Activated naive CD4-positive, alpha-beta T cell treated with anti-CD3 and anti-CD28 coated beads for 36 hours (primary cell): ENCODE measurements at places on chromosomes 7 and 10.

GRCh38 chr7:98722402-98722801 lies 105.3 kb downstream of the NPTX2 start:
- no peak for DNase-seq

DNA sequence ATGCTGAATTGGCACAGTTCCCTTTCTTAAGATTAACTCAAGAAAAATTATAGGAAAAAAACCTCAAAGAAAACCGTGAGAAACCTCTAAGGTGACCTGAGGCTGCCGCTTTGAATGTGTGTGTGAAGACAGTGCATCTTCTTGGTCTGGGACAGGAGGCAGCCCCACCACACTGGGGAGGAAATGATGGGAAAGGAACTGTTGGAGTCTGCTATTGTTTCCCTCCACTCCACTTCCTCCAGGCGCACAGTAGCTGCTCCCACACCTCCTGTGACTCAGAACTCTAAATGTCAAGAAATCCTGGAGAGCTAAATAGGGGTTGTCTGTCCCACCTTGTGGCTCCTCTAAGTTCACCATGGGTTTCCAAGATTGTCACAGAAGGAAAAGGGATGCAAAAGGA lies 179.4 kb downstream of the PDE1C start:
- DNase-seq, result no peak

DNA sequence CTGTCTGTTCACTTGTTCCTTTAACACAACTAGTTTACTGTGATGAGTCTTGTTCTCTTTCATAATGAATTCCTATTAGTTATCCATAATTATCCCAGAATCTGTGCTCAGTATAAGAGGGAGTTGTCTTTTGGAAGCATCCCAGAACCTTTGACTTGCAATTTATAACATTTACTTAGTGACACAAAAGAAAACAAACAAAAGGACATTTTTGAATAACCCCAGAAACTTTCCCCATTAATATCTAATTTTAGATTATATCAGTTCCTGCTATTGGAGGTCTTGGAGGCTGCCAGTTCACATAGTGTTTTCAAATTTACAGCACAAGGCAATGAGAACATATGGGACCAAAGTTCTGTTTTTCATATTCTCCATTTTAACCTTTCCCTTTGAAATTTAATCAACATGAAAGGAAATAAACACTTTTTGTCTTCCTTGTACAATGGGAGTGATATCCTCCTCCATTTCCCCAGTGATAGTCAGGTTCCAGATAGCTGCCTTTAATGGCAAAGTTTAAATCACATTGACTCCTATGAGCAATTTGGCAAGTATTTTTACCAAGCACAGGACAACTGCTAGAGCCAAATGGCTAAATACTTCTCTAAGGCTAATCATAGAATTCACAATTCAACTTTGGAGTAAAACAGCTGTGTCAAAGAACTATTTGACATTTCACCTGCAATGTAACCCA lies 37.1 kb upstream of the GNAT3 start:
- DNase-seq, result no peak

- no peak for DNase-seq
These were observed 411.6 kb upstream of the DPP6 start for GRCh38 chr7:153640586-153640985.

- DNase-seq, result no peak
These were observed 2.6 kb upstream of the SAMD8 start for GRCh38 chr10:75108684-75109458.

DNA sequence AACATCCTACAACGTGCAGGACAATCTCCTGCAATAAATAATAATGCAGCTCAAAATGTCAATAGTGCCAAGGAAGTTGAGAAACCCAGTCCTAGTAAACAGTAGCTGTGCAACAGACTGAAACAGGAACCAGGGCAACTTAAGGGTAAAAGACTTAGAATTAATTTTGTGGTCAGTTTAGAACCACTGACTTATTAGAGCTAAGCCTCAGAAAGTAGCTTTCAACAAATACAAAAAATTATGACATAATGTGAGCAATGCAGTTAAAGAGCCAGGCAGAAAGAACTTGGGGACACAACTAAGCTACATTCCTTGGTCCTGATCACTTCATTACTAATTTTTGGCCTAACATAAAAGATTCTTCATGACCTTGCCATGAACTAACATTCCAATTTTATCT lies 195.4 kb downstream of the MACC1 start:
- no peak for DNase-seq

DNA sequence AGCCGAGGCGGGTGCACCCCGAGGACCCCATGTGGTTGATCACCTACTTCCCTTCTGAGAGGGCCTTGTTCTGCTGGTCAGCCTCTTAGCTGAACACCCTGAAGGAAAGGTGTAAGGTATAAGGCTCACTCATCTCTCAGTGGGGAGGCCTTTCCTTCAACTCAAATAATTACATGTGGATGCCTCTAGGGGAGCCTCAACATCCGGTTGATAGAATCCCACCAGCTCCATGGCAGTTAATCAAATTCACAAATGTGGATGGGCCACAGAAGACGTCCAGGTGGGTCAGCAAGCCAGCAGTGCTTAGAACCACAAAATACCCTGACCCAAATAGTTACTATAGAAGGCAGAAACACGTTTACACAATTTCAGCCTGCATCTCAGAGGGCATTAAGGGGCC lies 37.7 kb upstream of the ZNF32 start:
- DNase-seq, result no peak

DNA sequence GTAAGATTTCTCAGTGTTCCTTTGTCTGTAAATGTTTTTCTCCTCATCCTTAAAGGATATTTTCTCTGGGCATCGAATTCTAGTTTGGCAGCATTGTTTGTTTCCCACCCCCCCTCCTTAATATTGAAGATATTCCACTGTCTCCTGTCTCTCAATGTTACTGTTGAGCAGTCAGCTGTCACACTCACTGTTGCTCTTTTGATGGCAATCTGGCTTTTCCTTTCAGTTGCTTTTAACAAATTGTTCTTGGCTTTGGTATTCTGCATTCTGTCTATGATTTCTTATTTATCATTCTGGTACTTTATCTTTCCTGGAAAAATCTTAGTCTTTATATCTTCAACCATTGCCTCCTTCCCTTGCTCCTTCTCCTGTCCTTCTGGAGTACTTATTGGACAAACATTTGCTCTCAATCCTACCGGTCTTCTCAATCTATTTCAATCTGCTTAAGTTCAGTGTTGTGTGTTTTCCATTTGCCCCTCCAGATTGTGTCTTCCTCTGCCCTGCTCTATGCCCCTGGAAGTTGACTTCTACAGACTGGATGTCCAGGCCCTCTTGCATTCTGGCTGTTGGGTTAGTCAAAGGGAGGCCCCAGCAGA lies 9.3 kb upstream of the GTPBP4 start:
- DNase-seq, result no peak

DNA sequence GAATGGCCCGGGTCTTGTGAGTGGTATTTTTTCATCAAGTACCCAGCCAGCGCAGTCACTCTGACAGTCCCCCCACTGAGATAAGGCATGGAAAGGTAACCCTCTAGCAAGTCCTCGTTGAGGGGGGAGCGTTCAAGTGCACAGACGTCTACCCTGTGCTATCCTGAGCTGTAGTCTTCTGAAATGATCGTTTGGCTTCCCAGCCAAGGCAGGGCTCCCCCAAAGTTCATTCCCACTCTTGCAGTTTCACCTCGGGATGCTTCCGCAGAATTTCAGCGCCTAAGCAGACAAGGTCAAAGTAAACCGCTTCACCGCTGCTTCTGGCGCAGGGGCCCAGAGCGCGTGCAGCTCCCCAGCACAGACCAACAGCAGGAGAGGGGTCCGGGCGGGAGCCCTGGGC lies 1.8 kb downstream of the INSYN2A start:
- DNase-seq, result no peak

DNA sequence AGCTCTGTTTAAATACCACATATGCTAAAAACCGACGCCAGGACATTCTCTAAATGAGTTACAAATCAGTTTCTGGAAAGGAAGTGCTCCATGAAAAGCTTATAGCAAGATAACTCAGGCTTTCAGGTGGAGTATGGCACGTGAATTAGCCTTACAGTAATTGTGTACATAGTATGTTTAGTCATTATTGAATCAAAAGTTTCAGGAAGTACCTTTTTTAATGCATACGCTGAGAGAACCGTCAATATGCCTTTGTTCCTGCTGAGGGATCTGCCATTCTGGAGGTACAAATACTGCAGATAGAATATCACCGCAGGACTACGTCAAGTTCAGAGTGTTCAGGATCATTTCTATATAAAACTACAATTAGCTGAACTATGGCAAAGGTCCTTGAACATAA lies 45.7 kb downstream of the ANKMY2 start:
- no peak for DNase-seq

GRCh38 chr10:29266641-29267040 lies 22.2 kb upstream of the LYZL1 start:
- no peak for DNase-seq

- no peak for DNase-seq
These were observed 75.6 kb upstream of the OGDHL start for GRCh38 chr10:49837685-49838084.

- DNase-seq, result no peak
These were observed 153.4 kb upstream of the NPY start for GRCh38 chr7:24130631-24131030.

DNA sequence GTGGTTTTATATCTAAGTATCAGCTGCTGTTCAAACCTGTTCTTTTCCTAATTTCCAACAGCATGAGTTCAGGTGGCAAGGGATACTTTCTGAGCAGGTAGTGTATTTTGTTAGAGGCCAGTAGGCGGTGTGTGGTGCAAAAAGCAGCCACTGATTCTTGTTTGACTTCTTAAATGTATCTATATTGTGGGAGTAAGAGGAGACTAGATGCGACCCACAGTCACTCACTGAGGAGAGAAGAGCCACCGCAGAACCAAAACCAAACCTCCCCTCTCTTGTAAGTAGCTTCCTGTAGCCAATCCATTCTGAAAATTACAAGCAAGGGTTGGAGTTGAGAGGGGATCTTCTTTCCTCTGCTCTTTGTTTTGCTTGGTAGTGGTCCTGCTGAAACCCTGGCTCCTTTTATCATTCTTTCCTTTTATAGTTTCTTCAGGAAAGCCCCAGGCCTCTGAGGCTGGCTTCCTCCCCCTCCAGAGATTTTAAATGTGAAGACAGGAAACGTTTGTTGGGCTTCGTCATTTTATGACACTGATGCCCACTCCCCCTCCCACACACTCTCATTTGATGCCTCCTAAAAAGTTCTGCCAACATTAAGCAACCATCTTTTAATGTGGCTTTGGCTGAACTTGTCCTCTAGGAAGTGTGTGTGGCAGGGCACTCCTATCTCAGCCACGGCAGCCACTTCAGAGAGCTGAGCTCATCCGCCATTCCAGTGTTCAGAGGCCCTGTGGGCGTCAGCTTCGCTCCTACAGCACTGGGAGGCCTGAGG lies 566.0 kb downstream of the SUGCT start:
- DNase-seq, result peak; percentile 57

DNA sequence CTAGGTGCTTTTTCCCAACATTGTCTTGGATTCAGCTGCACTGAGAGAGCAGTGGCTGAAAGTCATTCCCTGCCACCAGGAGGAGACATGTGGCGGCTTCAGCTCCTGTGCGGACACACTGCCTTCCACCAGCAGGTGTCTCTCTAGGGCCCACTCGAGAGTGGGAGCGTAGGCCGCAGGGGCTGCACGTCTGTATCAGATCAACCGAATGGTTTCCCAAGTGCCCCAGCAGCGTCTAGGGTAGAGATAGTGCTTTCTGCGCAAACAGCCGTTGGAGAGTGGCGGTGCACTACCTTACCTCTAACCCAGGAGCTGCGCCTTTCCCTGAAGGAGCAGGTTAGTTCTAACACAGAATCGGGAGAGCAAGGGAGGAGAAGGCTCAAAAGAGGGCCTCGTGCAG lies 31.7 kb downstream of the PAPOLB start:
- peak; percentile 74 for DNase-seq

- no peak for DNase-seq
These were observed 50.6 kb downstream of the SLC29A4 start for GRCh38 chr7:5333121-5334045.

DNA sequence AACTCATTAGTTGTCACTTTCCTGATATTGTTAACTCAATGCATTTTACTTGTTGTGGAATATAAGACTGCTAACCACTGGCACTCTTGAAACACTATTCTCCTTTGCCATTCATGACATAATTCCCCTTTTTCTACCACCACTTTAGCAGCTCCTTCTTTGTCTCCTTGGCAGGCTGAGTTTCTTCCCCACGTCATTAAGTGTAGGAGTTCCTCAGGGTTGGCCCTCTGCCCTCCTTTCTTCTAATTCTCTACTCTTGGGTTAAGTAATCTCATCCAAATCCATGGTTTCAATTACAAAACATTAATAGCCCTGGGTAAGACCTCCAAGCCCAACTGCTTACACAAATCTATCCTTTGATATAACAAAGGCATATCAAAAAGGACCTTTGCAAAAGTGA lies 175.1 kb downstream of the HGF start:
- DNase-seq, result no peak
